ENCODE measurements at places on chromosomes 7 and 10. TPM values are rescaled to one million over a fixed set of nuclear protein-coding genes. Genes with fewer than 3 reads are reported as not detected.

Gene GALNT17
- polyA plus RNA-seq: not detected

Gene PCGF5
- 18.9 TPM for polyA plus RNA-seq

Gene SPDYE1
- polyA plus RNA-seq: not detected

Gene KIF11
- polyA plus RNA-seq: 9.2 TPM

Gene NUTM2B
- polyA plus RNA-seq: 0.43 TPM

Gene TET1
- polyA plus RNA-seq: 1.1 TPM

Gene OPN1SW
- polyA plus RNA-seq: not detected

Gene ADAM22
- polyA plus RNA-seq: 0.06 TPM

Gene PHYH
- polyA plus RNA-seq: 7.1 TPM

Gene TFR2
- polyA plus RNA-seq: 0.72 TPM

Gene MYH16
- polyA plus RNA-seq: not detected

Gene FXYD4
- polyA plus RNA-seq: not detected

Gene ATRNL1
- not detected for polyA plus RNA-seq

Gene NANOS1
- polyA plus RNA-seq: 0.29 TPM

Gene ELMO1
- not detected for polyA plus RNA-seq

Gene HTR7
- polyA plus RNA-seq: 0.17 TPM

Gene BHLHA15
- polyA plus RNA-seq: not detected

Gene MINDY3
- polyA plus RNA-seq: 11.9 TPM

Gene RAB19
- polyA plus RNA-seq: not detected

Gene NME8
- polyA plus RNA-seq: not detected

Gene RPA3
- 18.4 TPM for polyA plus RNA-seq

Gene CDCA7L
- polyA plus RNA-seq: 41.4 TPM

Gene DENND2A
- polyA plus RNA-seq: 3.3 TPM

Gene KLHL7
- 31.7 TPM for polyA plus RNA-seq

Gene FAM171A1
- polyA plus RNA-seq: 13.2 TPM

Gene RASSF4
- polyA plus RNA-seq: 2.5 TPM

Gene ASZ1
- polyA plus RNA-seq: not detected

Gene ZNF92
- 1.3 TPM for polyA plus RNA-seq

Gene GATAD1
- polyA plus RNA-seq: 27.0 TPM

Gene ARMC3
- not detected for polyA plus RNA-seq

Gene GOT1
- polyA plus RNA-seq: 41.4 TPM

Gene CABCOCO1
- 3.0 TPM for polyA plus RNA-seq

Data from BJ (cell line).